Neural progenitor cell (in vitro differentiated cells): ENCODE measurements at places on chromosomes 4 and X. TPM values are rescaled to one million over a fixed set of nuclear protein-coding genes. Genes with fewer than 3 reads are reported as not detected.

DNA sequence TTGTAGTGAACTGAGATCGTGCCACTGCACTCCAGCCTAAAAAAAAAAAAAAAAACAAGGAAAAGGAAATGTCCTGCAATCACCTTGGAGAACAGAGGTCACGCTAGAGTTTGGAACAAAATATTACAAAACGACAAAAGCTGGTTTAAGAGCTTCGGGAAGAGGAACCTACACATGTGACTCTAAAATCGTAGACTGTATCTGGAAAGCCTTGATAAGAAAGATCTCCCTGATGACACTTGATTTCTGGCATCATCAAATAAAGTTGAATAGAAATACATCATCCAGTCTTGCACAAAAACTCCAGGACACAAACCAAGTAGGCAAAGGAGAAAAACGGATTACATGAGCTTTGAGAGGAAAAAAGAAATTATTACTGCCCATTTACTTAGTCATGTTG, 31.1 kb upstream of the DOCK11 start:
- H3K4me1 ChIP-seq = no peaks in the 10 kb centered on the region
- H3K4me3 ChIP-seq = no peak overlapping the region
- H3K27me3 ChIP-seq = no peaks in the 10 kb centered on the region
- H3K27ac ChIP-seq = no peak overlapping the region

DNA sequence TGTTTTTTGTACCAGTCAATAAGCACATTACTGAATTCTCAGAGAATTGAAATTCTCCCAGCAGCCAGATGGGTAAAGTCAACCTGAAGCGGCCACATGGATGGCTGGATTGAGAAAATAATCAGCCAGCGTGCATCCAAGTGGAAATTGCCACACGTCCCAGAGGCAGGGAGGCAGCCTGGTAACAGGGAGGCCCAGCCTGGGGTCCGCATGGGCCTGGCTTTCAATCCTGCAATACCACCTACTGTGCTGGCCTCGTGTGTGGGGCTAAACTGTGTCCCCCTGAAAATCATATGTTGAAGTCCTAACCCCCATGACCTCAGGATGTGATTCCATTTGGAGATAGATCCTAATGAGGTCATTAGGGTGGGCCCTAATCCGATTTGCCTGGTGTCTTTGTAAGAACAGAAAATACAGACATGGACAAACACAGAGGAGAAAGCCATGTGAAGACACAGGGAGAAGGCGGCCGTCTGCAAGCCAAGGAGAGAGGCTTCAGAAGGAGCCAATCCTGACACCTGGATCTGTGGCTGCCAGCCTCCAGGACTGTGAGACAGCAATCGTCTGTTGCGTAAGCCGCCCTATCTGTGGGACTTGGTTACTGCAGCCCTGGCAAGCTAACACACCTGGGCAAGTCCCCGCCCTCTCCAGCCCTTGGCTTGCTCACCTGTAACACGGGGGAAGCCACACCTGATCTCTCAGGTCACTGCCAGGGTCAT, 90.3 kb downstream of the JAKMIP1 start:
- peaks cover 6% of the 10 kb centered on the region for H3K4me1 ChIP-seq
- no peak overlapping the region for H3K27ac ChIP-seq
- H3K27me3 ChIP-seq = no peaks in the 10 kb centered on the region
- H3K36me3 ChIP-seq = no peaks in the 10 kb centered on the region

DNA sequence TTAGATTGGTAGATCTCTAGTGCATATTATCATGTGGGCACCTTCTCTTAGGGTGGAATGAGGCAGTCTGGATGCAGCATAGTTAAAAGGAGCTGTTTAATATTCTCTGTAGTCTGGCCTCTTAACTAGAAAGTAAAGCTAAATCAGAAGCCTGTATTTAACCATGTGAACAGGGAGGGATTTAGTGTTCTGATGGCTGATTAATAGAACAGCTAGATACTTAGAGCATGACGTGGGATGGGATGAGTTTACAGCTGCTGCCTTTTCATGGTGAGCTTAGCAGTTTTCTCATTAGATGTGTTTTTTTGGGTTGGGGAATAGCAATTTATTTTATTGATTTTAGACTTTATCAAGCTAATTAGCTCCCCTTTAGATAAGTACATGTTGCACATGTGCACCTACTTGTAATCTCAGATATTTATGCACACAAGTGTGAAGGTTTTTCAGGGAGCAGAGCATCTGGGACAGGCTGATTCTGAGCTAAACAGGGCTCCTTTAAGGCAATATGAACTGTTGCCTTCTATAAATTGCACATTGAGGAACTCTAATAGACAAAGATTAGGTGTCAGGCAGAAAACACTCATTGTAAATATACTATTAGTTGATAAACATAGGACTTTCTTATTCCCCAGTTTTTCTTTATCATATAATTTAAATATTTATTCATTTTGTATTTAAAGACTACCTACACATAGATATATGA, 34.1 kb downstream of the YIPF6 start:
- no peak overlapping the region for H3K27ac ChIP-seq
- DNase-seq = no peak
- no peaks in the 10 kb centered on the region for H3K27me3 ChIP-seq
- H3K4me1 ChIP-seq = peaks cover 14% of the 10 kb centered on the region

ATP5ME gene
- 95.1 and 114 TPM in 2 replicates for total RNA-seq

DOK7 gene
- 0.22 TPM in 1 of 2 replicates, not detected in the other for total RNA-seq

CD38 gene
- total RNA-seq = 0.19 and 0.64 TPM in 2 replicates

COX7B2 gene
- total RNA-seq = not detected in 2 replicates

BEND4 gene
- 9.6 and 9.7 TPM in 2 replicates for total RNA-seq

SLC6A14 gene
- total RNA-seq = 0.04 TPM in 1 of 2 replicates, not detected in the other
